ENCODE measurements at places on chromosomes 5 and 9.

- DNase-seq = no peak
Observed at GRCh38 chr5:75342836-75343235, 5.8 kb downstream of the HMGCR start.

DNA sequence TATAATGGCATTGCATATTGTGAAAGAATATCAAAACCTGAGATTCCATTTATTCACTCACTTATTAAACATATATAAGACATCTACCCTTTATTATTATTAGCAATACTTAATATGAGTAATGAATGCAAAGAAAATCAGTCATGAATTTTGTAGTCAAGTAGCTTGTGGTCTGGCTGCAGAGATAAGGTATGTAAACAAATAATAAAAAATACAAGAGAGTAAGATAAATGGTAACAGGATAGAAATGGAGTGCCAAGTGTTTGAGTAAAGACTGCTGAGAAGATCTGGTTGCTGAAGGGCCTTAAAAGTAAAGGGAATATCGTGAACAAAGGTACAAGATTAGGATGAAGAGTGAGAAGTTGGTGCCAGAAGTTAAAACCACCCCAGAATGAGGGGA, 18.4 kb downstream of the TRIM32 start:
- DNase-seq = no peak

- no peak for DNase-seq
Observed at GRCh38 chr5:6710070-6710469, 3.2 kb upstream of the TENT4A start.

DNA sequence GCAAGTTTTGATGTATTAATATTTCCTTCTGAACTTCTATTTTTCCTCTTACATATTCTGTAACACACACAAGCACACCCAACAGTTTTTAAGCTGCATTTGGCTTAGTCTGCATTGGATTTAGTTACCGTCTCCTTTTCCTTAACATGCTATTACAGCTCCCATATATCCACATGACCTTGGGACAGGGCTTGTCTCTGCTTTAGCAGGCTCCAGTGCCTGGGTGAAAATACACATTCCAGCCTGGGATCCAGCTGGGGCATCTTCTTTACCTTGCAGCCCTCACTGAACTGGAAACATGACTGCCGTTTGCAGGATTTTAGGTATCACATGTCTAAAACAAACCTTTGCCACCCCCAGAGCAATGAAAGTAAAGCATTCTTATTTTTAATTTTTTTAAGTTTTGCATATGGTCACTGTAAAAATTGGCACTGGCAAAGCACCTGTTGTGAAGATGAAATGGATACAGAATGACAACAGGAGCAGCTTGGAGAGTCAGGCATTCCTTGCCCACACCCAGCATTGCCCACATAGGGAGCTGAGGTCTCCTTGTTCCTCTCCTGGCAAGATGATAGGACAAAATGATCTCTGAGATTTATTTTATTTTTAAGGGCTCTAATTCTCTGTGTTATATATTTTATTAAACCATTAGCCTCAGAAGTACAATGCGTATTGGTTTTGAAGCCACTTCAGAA, 4.0 kb downstream of the GADD45G start:
- DNase-seq = no peak

DNA sequence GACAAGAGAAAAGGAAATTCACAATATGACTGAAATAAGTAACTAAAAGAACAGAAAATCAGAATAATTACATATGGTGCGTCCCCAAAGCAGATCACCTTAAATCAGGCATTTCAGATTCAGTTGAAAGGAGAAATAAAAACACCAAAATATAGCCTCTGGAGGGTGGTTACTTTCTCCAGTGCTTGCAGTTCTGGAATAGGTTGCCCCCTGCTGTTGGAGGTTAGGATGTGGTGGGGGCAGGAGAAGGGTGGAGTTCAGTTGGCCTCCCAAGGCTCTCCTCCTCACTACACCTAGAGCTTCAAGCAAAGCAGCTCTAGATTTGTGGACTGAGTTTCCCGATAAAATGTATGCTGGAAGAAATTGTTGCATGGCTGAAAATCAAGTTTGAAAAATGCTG, 338.2 kb upstream of the TLE4 start:
- DNase-seq = no peak

GRCh38 chr5:78534905-78535200, 113.7 kb downstream of the LHFPL2 start:
- no peak for DNase-seq

All from anterior cingulate cortex (tissue), 58 donors.